Fibroblast of skin of left quadriceps (primary cell): ENCODE measurements at places on chromosomes 2 and 18.
A peak's percentile ranks its signal among the peaks of the same experiment; 100 is the strongest.

GRCh38 chr2:180442860-180443644, 436.0 kb upstream of the CWC22 start:
- no peak for DNase-seq

- no peak for DNase-seq
Observed at GRCh38 chr2:126893606-126894005, 5.1 kb upstream of the TEX51 start.

DNA sequence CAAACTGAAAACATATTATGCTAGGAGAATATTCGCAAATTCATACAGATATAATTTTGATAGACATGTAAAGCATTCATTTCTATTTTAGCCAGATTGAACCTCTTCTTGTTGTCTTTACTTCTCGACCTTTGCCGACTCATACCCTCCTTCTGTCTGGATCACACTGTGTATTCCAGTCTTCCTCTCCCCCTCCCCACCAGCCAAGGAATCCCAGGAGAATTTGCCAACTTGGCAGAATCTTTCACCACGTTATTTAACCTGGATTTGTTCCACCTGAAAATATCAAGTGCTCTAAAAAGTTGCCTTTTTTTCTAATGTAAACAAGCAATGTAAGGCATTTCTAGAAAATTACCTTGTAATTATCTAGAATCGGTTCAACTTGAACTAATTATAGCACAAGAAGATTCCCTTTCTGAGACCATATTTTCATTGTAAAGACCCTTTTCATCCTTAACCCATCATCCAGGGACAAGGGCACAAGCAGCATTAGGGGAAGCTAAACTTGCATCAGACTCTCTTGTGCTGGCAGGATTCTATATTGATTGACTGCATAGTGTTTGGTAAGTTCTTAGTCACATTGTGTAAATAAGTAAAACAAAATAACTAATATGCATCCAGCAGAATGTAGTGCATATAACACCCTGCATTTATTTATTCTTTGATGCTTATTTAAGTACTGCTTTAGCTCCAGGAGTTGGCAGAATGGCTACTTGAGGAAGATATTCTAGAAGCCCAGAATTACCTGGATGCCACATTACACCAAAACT, 1328.7 kb upstream of the NXPH2 start:
- no peak for DNase-seq

GRCh38 chr2:144481666-144482065, 38.3 kb downstream of the ZEB2 start:
- DNase-seq: no peak

- DNase-seq: no peak
Observed at GRCh38 chr2:112793449-112793978, 9.2 kb upstream of the IL1A start.

DNA sequence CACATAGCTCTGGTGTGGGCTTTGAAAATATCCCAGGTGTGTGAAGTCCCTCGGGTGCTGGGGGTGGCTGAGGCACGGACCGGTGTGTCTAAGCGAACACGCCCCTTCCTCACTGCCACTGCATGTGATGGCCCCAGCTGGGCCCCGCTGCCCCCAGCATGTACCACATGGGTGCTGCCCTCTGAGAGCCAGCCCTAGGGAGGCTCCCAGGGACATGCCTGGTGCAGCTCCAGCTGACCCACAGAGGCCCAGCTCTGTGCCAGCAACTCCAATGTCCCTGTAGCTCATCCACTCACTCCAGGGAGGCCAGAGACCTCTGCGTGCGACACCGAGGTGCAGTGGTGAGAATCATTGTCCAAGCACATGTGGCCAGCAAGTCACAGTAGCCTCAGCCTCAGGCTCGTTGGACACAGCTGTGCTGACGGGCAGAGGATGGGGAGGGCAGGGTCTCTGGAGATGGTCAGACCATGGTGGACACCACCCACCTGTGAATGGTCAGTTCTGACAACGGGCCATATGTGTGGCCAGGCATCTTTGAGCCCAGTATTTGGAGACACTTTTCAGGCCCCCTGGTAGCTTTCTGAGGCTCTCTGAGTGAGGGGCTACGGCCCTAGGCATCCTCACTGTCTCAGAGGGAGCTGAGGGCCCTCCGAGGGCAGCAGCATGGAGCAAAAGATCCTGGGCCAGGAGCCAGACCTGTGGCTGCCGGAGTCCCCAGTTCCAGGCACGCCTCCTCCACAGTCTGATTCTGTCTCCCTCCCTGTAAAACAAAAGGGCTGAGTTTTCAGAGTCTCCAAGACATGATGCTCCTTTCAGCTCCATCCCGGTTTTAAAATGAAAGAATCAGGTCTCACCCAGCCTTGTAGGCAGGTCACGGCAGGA, 220.7 kb downstream of the NDUFA10 start:
- no peak for DNase-seq

GRCh38 chr2:36411962-36412444, 56.4 kb downstream of the CRIM1 start:
- no peak for DNase-seq

- no peak for DNase-seq
Observed at GRCh38 chr2:55668956-55669355, 24.7 kb downstream of the PNPT1 start.

DNA sequence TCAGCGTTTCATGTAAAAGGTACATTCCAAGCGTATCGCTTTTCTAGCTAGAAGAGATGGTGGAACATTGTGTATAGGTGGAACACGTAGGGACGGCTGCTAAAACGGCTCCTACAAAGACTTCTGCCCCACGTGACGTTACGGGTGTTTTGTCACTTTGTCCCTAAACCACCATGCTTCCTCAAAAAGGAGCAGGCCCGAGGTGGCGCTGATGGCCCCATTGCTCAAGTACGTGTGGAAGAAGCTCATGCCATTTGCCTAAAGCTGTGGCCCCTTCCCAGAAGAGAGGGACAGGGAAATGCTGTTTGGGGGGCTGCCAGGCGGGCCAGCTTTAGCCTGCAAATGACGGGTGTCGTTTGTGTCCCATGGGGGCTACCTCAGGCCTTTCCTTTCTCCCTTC, 72.7 kb downstream of the TMEM247 start:
- DNase-seq: no peak

GRCh38 chr2:185942855-185943254, 204.3 kb downstream of the FSIP2 start:
- DNase-seq: no peak

DNA sequence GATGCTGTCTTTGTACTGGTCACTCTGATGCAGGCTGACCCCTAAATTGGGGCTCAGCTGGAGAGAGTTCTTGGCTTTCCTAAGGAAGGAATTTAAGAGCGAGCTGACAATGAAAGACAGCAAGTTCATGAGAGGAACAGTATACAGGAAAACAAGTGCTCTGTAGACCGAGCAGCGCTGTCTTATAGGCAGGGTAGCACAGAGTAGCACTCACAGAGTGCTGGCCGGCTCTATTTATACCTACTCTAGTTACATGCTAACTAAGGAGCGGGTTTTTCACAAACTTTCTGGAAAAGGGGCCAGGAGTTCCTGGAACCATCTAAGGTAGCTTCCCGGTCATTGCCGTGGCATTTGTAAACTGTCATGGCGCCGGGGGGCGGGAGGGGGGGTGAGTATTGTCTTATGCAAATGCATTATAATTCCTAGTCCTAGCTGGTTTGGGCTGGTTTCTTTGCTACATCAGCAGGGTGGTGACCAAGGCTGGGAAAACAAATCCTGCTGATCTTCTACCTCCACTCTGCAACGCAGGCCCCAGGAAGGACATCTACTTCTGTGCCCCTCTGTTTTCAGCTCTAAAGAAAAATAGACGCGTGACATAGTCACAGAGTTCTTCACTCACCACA, 31.6 kb upstream of the MAP3K20 start:
- no peak for DNase-seq

DNA sequence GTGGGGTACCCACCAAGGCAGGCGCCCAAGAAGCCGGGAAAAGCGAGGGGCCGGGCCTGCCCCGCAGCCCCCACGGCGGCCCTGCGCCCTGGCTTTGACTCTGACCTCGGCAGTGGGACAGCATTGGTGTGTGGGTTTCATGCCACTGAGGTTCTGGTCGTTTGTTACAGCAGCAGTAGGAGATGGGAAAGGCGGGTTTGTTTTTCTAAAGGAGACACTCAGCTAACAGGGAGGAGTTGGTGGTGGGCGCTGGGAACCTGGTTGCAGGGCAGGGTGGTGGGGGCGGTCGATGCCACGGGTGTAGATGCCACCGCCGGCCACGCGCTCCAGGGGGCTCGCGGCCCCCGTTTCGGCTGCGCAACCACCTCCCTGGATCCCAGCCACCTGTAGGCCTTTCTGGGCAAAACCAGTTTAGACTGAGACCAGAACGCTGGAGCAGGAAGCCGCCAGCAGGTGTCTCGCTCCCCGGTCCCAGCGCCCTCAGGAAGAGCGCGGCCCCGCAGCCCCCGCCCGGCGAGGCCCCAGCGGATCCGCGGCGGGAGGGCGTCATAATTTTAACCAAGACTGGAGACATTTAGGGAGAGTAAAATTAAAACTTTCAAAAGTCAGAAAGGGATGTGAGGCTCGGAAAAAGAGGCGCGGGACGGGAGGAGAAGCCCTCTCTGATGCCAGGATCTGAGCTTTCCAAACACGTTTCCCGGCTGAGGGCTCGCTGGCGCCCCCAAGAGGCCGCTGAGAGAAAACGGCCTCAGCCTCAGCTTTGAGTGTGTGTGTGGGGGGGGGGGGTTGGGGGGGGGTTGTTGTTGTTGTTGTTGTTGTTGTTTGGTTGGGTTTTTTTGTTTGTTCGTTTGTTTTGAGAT, 17.4 kb downstream of the CIDEA start:
- DNase-seq: peak; percentile 69

GRCh38 chr18:59207506-59207905, 12.5 kb upstream of the GRP start:
- DNase-seq: no peak

GRCh38 chr2:219041252-219041651, at the start of gene CFAP65:
Gene CFAP65 (minus strand): TSS chr2:219041516. CDS start chr2:219039048, 2,468 bp downstream.
- DNase-seq: peak; percentile 32

DNA sequence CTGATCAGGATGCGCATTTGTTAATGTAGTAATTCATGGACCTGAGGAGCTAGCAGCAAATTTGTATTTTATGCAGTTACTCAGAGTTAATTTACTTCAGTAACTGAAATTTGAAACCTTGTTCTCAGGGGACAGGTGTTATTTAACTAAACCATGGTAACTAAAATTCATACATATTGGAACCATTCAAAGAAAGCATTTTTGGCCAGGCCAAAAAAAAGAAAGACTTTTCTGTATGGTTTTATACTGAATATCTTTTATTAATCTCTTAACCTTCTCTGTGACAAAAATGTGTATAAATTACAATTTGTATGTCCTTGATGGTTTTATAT, 4.4 kb upstream of the KLHL23 start:
- no peak for DNase-seq

GRCh38 chr2:147500819-147501395, 343.9 kb upstream of the ACVR2A start:
- DNase-seq: no peak

DNA sequence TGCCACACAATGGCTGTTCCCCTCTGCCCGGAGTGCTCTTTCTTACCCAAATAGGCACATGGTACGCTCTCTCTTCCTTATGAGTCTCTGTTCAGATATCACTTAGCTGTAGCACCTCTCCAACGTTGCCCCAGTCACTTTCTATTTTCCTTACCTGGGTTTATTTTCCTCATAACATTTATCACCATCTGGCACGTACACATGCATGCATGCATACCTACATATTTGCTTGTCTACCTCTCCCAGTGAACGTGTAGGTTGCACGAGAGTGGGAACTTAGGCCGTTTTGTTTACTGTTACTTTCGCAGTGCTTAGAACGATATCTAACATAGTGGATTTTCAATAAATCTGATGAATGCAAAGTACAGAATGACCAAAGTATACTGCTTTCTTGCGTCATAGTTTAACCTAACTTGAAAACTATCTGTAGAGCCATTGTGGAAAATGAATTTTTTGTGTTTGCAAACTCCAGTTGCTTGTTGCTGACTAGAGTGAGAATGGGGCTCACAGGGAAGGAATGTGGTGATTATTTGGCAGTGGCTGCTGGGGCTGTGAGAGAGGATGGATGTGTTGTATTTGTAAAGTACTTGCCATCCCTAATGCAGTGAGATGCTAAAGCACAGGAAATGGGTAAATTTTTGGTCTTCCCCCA, 47.1 kb downstream of the ACSL3 start:
- no peak for DNase-seq

DNA sequence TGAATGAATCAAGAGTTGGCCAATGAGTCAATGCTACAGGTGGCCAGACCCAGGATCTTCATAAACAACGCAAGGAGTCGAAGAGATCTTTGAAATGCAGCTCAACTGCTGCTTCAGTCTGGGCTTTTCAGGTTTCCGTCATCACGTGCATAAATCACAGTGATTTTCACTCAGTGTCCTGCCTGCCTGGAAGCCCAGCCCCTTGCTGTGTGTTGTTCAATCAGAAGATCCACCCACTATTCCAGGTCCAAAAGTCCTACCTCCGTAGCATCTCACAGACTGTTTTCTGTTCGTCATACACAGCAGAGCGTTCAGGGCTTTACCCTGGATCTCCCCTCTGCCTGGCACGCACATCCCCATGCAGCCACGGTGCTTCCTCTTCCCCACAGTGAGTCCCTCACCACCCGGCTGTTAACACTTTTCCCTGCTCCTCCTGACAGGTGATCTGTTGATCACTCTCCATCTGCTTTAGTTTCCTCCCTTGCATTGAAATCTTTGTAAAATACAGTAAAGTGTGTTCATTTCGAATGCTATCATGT, 216.3 kb downstream of the MYT1L start:
- DNase-seq: no peak

DNA sequence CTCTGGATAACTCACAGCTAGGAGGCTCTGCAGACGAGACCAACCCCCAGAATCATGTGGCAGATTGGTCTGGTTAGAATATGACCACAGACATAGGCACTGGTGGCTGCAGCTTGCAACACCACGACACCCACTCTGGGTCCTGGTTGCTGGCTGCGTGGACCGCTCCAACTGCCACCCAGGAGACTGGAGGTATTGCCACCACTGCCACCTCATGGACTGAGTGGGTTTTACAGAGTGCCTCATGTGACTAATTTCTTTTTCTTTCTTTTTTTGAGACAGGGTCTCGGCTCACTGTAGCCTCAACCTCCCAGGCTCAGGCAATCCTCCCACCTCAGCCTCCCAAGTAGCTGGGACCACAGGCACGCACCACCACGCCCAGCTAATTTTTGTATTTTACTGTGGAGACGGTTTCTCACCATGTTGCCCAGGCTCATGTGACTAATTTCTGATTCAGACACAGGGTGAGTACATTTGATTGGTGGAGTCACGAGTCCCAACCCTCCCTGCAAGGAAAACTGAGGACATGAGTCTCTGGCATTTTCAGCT, 29.9 kb upstream of the NT5DC4 start:
- no peak for DNase-seq

DNA sequence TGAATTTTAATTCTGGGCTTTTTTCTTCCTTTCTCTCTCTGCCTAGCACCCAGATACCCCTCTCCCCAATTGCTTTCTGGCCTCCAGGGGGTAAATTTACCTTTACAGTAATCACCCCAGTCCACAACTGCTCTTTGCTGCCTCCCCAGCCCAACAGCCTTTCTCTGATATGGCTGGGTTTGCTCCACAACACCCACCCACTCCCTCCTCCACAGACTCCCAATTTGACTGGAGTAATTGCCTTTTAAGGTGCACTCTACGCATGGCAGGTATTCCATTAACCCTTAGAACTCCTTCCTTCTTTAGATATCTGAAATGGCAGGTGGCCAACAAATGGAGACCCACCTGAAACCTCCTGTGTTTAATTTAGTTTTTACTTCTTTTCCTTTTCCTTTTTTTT, 3.6 kb downstream of the CELF4 start:
- no peak for DNase-seq
